Urothelium cell line (cell line): ENCODE measurements at places on chromosomes 16 and 17.
A peak's percentile ranks its signal among the peaks of the same experiment; 100 is the strongest.

- no peak for DNase-seq
Measured at GRCh38 chr16:88989852-88990547, 13.0 kb upstream of the CBFA2T3 start.

DNA sequence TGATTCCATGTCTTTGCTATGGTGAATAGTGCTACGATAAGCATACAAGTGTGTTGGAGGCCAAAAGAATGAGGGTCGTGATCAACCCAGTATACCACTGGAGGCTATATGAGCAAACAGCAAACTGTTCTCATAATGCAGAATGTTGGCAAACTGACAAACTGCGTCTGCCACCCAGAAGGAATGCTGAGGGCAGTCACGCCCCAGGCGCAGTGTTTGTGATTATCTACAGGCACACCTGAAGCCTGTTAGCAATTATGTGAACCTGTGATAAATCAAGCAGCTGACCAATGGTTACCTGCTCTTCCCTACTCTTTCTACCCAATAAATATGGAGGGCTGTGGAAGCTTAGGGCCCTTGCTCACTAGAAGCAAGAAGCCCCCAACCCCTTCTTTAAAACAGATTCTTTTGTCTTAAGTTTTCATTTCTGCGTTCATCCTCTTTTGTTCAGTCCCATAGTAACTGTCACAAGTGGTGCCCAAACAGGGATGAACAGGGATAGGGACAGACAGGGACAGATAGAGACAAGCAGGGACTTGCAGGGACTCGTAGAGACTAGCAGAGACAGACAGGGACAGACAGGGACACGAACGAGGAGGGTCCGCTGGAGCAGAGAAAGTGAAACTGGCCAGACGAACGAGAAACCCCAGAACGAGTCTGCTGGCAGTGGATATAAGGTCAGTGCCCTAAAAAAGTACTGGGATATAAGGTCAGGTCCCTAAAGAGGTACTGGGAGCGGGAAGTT is 25.1 kb downstream of the CD300LG start:
- no peak for DNase-seq

DNA sequence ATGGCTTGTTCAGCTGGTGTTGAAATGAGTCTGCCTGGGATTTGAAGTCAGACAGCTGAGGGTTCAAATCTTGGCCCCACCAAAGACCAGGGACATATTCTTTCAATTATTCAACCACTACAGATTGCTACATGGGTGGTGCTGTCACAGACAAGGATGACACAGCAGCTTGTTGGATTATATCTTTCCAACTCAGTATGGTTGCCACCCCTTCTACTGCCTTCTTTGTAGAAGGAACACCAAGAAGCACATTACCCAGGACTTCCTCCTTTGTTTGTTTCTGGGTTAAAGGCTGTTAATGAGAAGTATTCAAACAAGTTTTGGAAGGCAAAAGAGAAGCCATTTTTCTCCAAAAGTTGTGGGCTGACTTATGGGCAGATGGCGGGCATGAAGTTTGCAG is 78.6 kb downstream of the COPRS start:
- DNase-seq: no peak

GRCh38 chr17:55090079-55090492 is 121.5 kb downstream of the STXBP4 start:
- peak; percentile 9 for DNase-seq

- DNase-seq: no peak
Measured at GRCh38 chr16:49890876-49891275, 35.0 kb upstream of the ZNF423 start.

DNA sequence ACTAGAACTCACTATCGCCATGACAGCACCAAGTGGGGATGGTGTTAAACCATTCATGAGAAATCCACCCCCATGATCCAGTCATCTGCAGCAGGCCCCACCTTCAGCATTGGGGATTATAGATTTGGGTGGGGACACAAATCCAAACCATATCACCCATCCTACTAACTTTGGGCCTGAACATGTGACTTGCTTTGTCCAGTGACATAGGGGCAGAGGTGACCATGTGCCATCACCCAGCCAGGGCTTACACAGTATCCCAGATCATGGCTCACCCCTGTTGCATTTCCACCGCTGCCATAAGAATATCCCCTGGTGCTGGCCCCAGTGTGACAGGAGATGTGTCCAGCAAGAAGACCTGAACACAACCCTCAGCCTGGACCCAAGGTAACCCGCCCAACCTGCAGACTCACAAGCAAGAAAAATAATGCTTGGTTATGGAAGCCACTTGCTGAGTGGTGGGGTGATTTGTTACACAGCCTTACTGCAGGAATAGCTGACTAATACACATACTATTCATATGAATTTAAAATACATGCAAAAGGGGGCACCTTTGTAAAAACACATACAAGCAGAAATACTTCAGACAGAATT is 130.9 kb downstream of the GSG1L start:
- DNase-seq: no peak

GRCh38 chr17:45868276-45868675 is 23.6 kb downstream of the SPPL2C start:
- no peak for DNase-seq
